ENCODE measurements at places on chromosomes 7 and 10.

GRCh38 chr10:78162853-78163252 is 129.2 kb downstream of the RPS24 start:
- DNase-seq, result no peak

DNA sequence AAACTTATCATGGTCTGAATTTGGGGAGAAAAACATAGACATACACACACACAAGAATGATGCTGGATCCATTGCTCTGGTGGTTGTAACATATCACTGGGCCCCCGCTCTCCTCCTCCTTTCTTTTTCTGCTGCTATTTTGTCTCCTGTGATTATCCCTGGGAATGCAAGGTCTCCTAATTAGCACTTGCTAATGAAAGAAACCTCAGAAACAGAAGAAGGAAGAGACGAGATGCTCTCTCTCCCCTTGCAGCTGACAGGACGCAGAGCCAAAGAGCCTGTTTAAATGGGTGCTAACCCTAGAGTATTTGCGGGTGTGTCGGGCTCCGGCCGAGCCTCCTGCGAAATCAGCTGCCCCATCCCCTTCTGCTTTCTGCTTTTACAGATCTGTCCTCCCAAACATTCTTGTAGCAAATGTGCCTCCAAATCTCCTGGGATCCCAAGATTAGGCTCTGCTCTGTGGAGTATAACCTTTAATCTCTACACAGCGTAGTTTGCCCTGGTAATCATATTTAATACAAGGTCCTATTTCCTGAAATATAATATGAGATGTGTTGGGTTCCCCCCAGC is 81.5 kb downstream of the FRMPD2 start:
- DNase-seq, result no peak

DNA sequence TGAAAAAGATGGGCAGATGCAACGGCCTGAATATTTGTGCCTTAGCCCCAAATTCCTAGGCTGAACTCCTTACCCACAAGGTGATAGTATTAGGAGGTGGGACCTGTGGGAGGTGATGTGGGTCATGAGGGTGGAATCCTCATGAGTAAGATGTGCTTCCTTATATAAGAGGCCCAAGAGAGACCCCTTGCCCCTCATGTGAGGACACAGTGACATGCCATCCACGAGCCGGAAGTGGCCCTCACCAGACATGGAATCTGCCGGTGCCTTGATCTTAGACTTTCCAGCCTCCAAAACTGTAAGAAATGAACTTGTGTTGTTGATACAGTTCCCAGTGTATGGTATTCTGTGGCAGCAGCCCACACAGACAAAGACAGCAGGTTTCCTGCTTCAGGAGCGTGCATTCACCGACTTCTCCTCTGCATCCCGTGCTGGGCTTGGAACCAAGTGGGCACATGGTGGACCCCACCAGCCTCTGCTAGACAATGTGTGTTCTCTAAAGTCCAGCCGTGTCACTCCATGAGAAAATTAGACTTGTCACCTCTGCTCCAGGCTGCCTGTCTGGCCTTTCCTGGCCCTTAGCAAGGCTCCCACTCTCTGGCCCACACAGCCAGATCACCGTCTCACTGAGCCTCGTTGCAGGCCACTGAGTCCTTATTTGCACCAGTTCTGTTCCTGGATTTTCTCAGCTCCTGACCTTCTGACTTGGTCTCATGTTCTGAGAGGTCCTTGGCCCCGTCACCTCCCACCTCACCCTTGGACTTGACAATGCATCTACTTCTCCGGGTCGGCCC is 52.9 kb upstream of the CACUL1 start:
- no peak for DNase-seq

GRCh38 chr10:17729630-17730029 is 22.4 kb upstream of the TMEM236 start:
- no peak for DNase-seq

DNA sequence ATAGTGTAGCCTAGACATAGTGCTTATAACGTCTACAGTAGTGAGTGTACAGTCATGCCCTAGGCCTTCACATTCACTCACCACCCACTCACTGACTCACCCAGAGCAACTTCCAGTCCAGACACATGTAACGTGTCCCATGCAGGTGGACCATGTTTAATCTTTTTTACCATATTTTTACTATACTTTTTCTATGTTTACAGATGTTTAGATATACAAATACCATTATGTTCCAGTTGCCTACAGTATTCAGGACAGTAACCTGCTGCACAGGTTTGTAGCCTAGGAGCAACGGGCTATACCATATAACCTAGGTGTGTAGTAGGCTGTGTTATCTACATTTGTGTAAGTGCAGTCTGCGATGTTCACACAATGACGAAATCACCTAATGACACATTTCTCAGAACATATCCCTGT is 11.0 kb downstream of the MPP7 start:
- no peak for DNase-seq

DNA sequence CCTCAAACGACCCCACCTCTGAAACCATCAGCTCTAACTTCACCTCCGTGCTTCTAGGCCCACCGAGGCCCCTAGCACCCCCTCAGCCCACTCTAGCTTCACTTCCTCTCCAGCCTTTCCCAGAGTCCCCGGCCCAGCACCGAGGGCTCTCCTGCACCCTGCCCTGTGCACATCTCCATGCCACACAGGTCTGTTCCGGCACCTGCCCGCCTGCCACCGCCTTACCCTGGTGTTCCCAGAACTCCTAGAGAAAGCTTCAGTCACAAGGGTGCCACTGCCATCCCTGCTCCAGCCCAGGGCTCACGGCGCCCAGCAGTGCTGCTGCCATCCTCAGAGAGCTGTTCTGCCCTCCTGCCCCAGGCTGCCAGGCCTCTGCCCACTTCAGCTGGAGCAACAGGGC is 61.3 kb upstream of the INSIG1 start:
- DNase-seq, result no peak

- DNase-seq, result no peak
Measured at GRCh38 chr10:3072641-3073360, 5.5 kb downstream of the PFKP start.

- no peak for DNase-seq
Measured at GRCh38 chr7:140304191-140304799, 94.0 kb downstream of the SLC37A3 start.

DNA sequence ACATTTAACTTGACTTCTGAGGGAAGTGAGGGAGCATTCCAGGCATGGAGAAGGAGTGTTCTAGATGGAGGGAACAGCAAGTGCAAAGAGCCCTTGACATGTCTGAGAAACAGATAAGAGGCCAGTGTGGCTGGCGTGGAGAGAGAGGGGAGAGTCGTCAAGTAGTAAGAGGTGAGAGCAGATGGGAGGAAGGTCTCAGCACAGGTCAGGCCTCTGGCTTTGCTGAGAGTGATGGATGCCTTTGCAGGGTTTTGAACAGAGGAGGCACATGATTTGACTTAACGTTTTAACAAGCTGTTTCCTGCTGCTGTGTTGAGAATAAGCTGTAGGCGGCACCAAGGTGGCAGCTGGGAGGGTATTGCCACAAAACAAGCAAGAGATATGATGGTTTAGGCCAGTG is 97.2 kb downstream of the KAT6B start:
- DNase-seq, result no peak

- no peak for DNase-seq
Measured at GRCh38 chr7:112897839-112898431, 107.7 kb upstream of the TMEM168 start.

DNA sequence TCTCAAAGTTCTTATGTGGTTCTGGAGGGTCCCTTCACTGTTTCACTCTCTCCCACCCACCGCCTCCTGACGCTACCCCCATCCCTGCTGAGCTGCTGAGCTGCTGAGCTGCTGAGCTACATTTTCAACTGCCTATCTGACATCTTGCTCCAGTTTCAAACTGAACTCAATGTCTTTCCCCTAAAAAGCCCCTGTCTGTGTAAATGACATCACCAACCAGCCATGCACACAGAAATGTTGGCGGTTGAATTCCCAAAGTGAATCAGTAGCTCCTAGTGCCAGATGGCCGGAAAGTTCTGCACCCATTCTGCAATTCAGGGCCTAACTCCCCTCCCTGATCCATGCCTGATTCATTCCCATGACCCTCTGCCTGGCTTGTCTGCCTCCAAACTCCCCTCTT is 71.2 kb downstream of the WNT2 start:
- DNase-seq, result no peak

DNA sequence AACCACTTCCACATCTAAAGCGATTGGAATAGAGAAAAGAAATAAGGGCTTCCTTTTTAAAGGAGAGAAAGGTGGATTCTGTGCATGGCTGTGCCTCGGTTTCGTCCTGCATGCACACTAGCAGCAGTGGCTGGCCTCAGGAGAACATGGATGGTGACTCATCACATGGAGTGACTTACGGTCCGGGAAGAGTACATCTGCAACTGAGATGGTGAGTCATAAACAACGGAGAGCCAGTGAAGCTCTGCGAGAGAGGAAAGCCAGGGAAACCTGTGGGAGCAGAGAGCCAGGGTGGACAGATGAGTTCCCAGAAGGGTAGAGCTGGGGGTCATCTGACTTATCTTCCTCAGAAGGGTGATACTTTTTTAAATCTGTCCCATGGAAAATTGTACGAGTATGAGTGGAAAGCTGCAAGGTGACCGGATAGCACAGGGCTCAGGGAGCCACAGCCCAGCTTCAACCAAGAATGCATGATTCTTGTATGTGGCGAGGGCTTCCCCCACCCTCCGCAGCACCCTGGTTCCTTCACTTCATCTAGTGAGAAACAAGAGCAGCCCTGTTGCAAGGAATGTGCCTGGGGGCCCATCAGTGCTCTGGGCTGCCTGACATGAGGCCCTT is 259.1 kb downstream of the KLF6 start:
- DNase-seq, result peak; percentile 35

- DNase-seq, result no peak
Measured at GRCh38 chr10:122469848-122470247, 8.5 kb downstream of the HTRA1 start.

DNA sequence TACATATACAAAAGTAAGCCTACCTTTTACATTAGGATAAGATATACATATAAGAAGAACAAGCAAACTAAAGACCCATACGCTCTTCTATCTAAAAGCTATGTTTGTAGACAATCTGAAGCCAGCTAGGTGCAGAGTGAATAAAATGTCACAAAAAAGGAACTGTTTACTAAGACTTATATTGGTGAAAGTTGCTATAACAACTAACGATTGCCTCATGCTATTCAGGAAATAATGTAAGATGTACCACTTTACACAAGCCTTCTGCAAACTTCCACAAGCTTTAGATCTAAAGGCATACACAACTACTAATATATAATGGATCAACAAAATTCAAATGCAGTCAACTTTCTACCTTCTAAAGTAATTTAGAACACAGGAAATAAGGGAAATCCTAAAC is 175.1 kb downstream of the SRPK2 start:
- no peak for DNase-seq

DNA sequence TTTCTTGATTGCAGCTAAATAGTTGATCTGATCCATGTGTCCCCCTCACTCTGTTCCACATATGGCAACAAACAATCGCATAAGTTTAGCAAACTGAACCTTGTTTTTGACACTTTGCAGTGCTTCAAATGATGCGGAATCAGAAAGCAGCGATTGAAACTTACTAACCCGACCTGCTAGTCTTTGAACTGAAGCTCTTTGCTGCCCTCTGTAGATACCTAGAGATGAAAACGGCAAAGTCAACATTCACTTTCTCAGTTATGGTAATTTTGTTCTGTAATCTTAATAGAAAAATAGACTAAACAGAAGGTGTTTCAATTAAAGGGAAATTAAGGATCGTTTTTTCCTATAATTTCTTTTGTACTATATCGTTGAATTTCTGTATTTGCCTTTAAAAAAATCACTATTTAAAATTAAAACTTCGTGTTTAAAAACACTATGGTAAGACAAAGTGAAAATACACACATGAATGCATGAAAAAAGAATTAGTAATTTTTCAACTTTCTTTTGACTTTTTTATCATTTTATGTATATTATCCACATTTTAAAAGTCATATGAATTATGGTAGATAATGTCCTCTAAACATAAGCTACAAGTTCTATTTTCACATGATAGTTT is 276.5 kb downstream of the MAGI2 start:
- DNase-seq, result no peak

DNA sequence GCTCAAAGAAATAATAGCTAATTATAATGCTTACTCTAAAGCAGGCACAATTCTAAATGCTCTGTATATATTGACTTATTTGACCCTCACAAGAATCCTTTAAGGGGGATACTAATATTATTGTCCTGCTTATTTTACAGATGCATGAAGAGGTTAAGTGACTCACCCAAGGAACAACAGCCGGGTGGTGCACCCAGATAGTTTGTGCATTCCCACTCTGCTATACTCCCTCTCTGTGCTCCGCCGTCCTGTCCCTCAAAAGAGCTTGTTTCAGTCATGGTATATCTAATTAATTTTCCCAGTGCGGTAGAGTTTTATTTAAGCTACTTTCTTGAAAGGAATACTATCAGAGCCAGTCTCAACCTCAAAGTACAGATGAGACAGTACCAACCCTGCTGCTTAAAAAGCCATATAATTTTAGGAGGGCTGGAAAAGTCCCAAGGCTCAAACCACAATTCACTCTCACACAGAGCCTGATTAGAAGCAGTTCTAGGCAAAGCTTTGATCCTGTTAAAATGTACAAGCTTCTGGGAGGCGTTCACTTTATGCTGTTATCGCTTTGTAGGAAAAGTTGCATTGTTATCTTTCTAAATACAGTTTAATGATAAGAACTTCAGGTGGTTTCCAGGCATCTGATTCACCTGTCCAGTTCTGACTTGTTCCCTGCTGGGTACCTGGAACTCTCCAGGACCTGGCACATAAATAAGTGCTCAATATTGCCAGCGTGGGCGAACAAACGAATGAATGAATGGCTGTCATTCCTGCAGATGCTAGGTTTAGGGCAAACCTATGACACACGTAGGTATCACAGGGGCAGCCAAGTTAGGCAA is 261.5 kb upstream of the KLF14 start:
- no peak for DNase-seq

- no peak for DNase-seq
Measured at GRCh38 chr7:101650579-101651081, 21.5 kb upstream of the MYL10 start.

- no peak for DNase-seq
Measured at GRCh38 chr10:88270871-88271713, 312.0 kb downstream of the RNLS start.

- DNase-seq, result no peak
Measured at GRCh38 chr10:3119796-3120459, 52.6 kb downstream of the PFKP start.

Measured in left colon (tissue), 2 donors.